T-helper 2 cell (primary cell): ENCODE measurements at places on chromosomes 6 and 20.

- DNase-seq: no peak
Observed at GRCh38 chr6:162219266-162219665, 508.3 kb downstream of the PRKN start.

DNA sequence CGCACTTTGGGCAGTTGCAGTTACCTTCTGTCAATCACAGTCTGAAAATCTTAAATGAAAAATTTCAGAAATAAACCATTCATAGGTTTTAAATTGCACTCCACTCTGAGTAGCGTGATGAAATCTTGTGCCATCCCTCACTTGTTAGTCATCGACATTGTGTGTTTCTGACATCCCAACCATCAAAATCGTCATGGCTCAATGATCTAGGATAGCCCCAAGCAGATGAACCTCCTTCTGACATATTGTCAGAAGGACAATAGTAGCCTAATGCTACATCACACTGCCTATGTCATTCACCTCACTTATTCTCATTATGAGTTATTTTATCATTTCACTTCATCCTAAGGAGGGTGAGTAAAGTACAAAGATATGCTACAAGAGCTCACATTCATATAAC is 284.8 kb downstream of the PTPRK start:
- DNase-seq: no peak

GRCh38 chr6:148716811-148717210 is 30.0 kb upstream of the UST start:
- no peak for DNase-seq

DNA sequence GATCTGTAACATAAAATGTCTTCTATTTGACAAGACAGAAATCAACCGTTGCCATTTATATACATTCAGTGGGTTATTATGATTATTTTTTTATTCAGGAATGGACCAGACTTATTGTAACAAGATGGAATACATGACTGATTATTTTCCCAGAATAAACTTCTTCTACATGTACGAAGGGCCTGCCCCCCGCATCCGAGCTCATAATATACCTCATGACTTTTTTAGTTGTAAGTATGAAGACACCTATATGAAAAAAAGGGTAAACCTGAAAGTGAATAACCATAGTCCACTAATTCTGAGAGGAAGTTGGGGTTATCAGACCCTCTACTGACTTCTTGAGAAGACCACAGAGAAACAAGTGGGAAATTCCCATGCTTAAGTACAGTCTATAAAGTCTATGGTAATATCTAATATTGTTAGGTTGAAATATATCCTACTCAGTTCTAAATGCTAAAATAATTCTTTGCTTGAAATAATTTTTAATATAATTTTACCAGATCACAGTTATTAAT is 15.9 kb downstream of the OR2A4 start:
- peak; percentile 91 for DNase-seq

GRCh38 chr6:26031151-26031594 is 56.1 kb upstream of the HFE start:
- no peak for DNase-seq

GRCh38 chr20:57301026-57301425 is 28.6 kb upstream of the SPO11 start:
- DNase-seq: no peak

- DNase-seq: no peak
Observed at GRCh38 chr6:87481931-87482330, 9.2 kb downstream of the SLC35A1 start.

DNA sequence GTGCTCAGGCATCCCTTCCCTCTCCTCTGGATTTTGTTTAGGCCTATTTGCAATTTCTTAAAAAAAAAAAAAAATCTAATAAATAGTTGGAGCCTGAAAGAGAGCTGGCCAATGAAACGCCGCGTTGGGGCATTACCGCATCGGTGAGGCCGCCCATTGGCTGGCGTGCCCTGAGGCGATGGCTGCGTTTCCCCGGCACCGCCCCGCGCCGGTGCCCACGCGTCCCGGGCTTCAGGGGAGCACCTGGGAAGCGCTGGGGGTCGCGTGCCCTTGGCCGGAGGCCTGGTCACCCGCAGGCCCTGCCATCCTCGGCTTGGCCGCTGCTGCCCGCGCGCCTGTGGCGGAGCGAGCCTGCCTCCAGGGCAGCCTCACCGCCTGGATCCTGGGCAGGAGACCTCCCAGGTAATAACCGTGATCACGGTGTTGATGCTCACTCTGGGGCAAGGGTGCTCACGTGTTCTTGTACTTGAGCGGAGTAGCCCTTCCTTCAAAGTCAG is 155.4 kb downstream of the NRN1 start:
- peak; percentile 69 for DNase-seq

- DNase-seq: no peak
Observed at GRCh38 chr6:43496370-43497128, 13.6 kb downstream of the LRRC73 start.

GRCh38 chr6:82484737-82485626 is 121.4 kb downstream of the TPBG start:
- DNase-seq: no peak

GRCh38 chr6:47464052-47464451 is 13.5 kb upstream of the CD2AP start:
- DNase-seq: no peak

GRCh38 chr6:101747160-101747559 is 353.7 kb downstream of the GRIK2 start:
- no peak for DNase-seq

- no peak for DNase-seq
Observed at GRCh38 chr6:20681243-20681684, 147.0 kb downstream of the CDKAL1 start.

GRCh38 chr6:47718571-47718970 is 20.2 kb downstream of the ADGRF4 start:
- DNase-seq: no peak

DNA sequence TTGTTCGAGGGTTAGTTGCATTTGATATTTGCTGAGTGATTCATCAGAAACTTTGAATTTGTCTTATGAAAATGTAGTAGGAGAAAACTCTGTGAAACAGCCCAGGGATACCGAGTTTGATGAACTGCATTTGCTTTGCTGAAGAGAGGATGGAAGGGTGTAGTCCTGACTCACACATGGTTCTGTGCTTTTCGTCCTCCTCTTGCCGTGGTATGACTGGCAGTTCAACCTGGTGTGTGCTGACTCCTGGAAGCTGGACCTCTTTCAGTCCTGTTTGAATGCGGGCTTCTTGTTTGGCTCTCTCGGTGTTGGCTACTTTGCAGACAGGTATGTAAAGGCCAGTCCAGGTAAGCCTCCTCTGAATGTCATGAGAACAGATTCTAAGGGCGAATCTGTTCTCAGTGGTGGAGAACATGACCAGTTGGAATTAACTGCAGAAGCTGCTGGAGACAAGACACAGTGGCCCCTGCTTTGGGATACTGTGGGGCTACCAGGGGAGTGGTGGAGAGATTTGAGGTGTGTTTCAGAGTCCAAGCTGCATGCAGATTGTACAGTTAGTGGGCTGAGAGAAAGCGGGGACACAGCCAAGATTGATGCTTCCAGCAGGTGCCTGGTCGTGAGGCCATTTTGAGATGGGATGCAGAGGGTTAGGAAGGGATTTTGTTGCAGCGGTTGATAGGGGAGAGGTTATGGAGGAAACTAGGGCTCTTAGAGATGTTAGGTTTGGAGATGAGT is 8.4 kb downstream of the SLC22A1 start:
- DNase-seq: no peak

GRCh38 chr6:105459864-105460263 is 57.0 kb upstream of the PREP start:
- DNase-seq: no peak

GRCh38 chr20:50292591-50293283 is 102.1 kb downstream of the CEBPB start:
- no peak for DNase-seq

DNA sequence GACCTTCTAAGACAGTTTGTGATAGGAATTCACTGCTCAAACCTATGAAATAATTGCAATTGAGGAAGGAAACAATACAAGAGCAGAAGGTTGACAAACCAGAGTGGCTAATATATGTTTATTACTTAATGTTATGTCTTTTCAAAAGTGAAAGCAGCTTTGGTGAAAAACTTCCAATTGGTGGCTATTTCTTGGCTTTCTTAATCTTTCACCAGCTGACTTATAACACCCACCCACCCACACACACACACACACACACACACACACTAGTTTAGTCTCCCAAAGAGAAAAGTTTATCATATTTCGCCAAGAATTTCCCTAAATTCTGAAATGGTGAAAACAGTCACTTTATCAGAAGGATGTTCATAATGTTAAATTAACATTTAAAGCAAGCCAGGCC is 583.5 kb downstream of the EYS start:
- DNase-seq: no peak

DNA sequence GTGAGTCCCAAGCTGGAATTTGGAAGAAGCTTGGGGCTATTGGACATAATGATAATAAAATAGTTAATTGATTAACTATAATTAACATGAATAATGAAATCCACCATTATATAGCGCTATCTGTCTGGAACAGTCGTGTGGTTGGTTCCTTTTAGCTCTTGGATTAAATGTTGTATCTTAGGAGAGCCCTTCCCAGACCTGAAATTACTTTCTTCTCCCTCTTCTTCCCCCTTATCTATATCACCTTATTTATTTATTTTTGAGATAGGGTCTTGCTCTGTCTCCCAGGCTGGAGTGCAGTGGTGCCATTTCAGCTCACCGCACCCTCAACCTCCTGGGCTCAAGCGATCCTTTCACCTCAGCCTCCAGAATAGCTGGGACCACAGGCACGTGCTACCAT is 64.6 kb downstream of the NCOA3 start:
- no peak for DNase-seq

DNA sequence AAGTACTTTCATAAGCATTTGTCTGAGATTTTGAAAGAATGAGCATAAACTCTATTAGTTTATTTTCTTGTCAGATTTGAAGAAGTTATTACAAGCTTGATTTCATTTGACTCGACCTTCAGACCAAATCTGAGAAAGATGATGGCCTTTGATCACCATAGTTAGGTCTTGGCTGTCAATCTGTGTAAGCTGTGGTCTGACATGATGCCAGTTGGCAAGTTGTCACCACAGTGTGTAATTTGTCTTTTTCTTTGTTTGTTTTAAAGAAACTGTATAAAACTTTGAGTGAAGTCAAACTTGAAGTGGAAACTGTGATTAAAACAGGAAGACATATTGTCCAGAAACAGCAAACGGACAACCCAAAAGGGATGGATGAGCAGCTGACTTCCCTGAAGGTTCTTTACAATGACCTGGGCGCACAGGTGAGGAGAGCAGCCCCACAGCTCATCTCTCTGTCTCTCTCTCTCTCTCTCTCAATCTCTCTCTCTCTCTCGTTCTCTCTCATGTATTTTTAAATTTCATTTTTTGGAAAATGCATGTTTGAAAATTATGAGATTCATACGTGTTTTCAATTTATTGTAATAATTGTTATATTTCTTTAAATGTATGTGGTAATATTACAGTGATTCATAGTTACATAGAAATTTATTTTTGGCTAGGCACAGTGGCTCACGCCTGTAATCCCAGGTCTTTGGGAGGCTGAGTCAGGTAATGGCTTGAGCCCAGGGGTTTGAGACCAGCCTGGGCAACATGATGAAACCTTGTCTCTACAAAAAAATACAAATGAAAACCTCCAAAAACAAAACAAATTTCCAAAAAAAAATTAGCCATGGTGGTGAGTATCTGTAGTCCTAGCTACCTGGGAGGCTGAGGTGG is 208.1 kb downstream of the UTRN start:
- DNase-seq: no peak

- DNase-seq: no peak
Observed at GRCh38 chr20:40724566-40724965, 35.5 kb upstream of the MAFB start.

DNA sequence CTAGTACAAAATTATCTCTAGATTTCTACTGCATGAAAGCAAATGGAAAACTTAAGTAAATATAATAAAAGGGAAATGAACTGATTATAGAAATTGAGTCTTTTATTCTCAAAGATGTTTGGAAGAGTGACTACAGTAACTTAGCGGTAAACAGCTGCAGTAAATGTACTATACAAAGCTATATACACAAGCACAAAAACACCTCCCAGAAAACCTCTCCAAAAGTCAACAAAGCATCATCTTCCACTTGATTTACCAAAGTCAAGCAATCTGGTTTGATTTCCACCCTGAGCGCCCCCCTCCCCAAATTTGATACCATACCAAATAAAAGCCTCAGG is 142.1 kb upstream of the SHLD1 start:
- no peak for DNase-seq

GRCh38 chr20:60008130-60008808 is 50.0 kb downstream of the CDH26 start:
- no peak for DNase-seq

DNA sequence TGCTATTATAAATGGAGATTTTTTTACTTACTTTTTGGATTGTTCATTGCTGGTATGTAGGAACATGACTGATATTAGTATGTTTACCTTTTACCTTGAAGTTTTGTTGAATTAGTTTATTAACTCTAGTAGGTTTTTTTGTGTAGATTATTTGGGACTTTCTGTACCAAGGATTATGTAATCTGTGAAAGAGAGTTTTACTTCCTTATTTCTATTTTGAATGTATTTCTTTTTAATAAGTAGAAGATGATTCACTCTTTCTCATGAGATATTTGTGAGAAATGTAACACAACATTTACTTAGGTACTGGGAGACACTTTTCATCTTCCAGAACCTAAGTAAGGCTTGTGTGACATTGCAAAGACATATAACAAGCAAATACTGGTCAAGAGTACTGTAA is 473.9 kb upstream of the HS3ST5 start:
- no peak for DNase-seq

- no peak for DNase-seq
Observed at GRCh38 chr6:52617087-52617486, 40.2 kb upstream of the TRAM2 start.

- DNase-seq: no peak
Observed at GRCh38 chr20:47708140-47708807, 77.0 kb downstream of the SULF2 start.

GRCh38 chr20:1215386-1216170 is 10.3 kb upstream of the RAD21L1 start:
- DNase-seq: peak; percentile 35

GRCh38 chr6:167552961-167553735 is 228.3 kb downstream of the TTLL2 start:
- DNase-seq: no peak

DNA sequence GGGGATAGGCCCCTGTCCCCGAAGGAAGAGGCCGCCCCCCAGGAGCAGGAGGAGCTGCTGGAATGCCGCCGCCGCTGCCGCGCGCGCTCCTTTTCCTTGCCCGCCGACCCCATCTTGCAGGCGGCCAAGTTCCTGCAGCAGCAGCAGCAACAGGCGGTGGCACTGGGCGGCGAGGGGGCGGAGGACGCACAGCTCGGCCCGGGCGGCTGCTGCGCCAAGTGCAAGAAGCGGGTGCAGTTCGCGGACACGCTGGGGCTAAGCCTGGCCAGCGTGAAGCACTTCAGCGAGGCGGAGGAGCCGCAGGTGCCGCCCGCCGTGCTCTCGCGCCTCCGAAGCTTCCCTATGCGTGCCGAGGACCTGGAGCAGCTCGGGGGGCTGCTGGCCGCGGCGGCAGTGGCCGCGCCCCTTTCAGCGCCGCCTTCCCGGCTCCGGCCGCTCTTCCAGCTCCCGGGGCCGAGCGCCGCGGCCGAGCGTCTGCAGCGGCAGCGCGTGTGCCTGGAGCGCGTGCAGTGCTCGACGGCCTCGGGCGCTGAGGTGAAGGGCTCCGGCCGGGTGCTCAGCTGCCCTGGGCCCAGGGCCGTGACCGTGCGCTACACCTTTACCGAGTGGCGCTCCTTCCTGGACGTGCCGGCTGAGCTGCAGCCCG is 630 bp downstream of the PPP1R3G start:
- no peak for DNase-seq

GRCh38 chr20:46279103-46279502 is 29.2 kb downstream of the CDH22 start:
- no peak for DNase-seq

GRCh38 chr20:16580620-16581019 is 7.4 kb upstream of the KIF16B start:
- DNase-seq: no peak

- DNase-seq: no peak
Observed at GRCh38 chr6:158963020-158963808, 36.8 kb downstream of the RSPH3 start.
